ENCODE measurements at places on chromosomes 6 and 20. TPM values are rescaled to one million over a fixed set of nuclear protein-coding genes. Genes with fewer than 3 reads are reported as not detected.

Gene OVOL2
- polyA plus RNA-seq, result 4.4 TPM

Gene HLA-DQA2
- polyA plus RNA-seq, result 0.14 TPM

Gene SLC16A10
- polyA plus RNA-seq, result 5.1 TPM

Gene EYA2
- 1.5 TPM for polyA plus RNA-seq

Gene CALHM4
- not detected for polyA plus RNA-seq

Gene UBE2V1
- 59.3 TPM for polyA plus RNA-seq

Gene RTEL1
- 28.4 TPM for polyA plus RNA-seq

Gene DEFB132
- 0.02 TPM for polyA plus RNA-seq

Gene PI3
- polyA plus RNA-seq, result 0.72 TPM

GRCh38 chr6:453152-453551 lies 61.6 kb downstream of the IRF4 start:
- no peak for DNase-seq

DNA sequence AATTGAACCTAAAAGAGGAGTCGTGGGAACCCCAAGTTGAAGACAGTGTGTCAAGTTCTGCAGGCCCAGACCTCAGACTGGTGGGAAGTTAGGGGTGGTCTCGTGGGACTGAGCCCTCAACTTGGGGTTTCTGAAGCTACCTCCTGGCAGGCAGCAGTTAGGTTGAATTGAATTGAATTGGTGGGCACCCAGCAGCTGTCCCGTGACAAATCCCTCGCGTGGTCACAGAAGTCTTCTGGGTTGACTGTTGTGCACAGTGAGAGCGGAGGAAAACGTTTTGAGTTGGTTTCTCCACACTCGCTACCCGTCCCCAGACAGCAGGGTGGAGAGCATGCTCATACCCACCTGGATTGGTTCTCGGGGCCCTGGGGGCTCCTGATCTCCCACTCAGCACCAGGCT lies 12.9 kb downstream of the SLC4A11 start:
- DNase-seq, result no peak

DNA sequence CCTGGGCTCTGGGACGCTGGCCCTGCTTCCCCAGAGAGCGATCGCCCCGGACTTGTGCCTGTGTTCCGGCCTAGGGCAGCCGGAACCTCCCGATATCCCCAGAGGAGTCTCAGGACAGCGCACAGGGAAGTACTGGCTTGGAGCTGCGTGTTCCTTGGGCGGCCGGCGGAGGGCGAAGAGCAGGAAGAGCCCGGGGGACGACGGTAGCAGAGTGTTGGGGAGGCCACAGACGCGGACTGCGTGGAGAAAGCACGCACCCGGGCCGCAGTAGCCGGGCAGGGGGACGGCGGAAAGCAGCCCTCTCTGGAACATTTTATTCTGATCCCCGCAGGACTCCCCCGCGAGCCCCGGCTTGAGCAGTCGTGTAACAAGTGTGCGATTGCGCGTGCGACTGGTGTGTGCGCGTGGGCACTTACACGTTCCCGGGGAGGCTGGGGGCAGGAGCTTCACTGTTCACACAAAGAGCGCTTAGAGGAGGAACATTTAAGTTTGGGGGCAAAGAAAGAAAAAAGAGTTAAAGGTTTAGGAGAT lies 36.1 kb downstream of the NCR2 start:
- DNase-seq, result peak; percentile 68

DNA sequence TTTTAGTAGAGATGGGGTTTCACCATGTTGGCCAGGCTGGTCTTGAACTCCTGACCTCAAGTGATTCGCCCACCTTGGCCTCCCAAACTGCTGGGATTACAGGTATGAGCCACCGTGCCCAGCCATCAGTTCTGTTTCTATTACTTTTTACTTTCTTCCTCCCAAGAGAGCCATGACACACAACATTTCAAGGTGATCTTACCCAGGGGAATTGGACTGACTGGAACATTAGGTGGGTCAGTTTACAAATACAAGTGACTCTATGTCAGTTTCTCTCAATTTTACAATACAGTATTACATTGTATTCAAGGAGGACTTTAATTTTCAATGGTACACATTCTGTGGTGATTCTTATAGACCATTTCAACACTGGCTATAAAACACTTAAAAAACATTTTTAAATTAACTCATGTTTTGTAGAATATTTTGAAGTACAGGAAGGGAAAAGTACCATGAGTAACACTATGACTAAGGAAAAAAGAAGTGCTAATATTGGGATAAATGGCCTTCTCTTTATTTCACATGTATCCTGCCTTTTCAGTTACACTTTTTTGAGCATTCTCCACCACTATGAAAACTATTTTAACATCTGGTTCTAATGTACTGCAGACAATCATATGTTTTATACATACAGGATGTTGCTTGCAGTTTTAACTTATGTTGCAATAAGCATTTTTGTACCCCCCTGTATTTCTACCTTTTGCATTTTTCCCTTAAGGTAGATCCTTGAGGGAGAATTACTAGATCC lies 8.4 kb downstream of the TPBG start:
- no peak for DNase-seq

GRCh38 chr6:44655412-44656342 lies 268.2 kb downstream of the CDC5L start:
- peak; percentile 90 for DNase-seq

- DNase-seq, result no peak
These were observed 60.6 kb downstream of the COL12A1 start for GRCh38 chr6:75145211-75145610.

DNA sequence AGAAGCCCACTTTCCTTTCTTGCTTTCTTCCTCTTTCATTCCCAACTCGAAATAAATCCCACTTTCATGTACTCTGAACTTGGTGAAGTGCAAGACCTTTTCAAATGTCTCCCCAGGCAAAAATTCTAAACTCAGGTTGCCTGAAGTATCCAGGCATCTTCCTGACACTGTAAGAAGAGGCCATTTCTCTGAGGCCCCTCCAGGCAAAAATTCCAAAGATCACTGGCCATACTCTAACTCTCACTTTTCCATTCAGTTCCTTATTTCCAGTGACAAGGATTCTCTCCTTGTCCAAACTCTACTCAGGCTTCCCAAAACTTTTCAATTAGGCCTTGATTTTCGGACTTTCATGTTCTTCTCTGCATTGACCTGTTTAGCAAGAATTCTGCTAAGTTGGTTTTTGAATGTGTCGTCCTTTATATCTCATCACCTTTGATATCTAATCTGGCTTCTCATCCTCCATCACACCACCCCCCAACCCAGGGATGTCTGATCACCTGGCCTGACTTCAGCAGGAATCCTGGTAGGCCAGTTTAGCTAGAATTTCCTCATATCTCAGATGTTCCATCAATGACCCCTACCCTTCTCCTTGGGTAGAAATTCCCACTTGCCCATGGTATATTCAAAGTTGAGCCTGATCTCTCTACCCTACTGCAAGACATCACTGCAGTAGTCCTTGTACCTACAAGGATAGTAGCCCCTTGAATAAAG lies 124.9 kb downstream of the RCAN2 start:
- DNase-seq, result no peak

- DNase-seq, result no peak
These were observed 59.6 kb downstream of the TIAM2 start for GRCh38 chr6:155054491-155055250.

DNA sequence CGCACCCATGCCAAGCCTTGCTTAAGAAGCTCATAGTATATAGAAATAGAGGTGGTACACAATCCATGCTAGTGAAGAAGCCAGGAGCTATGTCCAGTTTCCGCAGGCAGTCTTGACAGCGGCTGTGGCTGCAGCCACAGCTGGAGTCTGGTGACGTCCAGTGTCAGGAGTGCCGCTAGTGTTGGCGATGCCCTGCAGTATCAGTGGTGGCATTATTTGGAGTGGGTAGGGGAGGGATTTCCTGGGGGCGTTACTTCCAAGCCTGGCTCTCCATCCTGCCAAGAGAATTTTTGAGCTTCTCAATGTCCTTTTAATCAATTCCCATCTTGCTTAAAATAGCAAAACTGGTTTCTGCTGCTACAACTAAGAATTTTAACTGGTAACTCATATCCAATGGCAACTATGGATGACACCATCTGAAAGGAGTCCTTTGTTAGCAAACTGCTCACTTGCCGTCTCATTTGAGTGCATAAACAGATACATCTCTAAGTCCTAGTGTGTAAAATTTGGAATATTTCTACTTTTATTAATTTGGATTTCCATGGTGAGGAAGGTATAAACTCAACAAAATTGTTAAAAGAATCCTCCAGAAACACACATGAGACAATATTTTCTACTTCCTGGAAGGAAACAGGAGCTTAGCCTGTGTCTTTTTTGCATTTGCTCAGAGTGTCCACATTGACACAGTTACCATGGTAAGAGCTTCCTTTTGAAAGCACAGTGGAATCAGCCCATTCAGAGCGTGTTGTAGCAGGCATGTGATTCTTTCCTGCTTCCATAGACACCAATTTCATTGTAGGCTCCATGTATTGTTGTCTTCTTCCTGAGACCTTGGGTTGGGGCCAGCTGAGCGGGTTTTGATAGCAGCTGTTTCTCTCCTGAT lies 44.6 kb upstream of the PXDC1 start:
- no peak for DNase-seq

DNA sequence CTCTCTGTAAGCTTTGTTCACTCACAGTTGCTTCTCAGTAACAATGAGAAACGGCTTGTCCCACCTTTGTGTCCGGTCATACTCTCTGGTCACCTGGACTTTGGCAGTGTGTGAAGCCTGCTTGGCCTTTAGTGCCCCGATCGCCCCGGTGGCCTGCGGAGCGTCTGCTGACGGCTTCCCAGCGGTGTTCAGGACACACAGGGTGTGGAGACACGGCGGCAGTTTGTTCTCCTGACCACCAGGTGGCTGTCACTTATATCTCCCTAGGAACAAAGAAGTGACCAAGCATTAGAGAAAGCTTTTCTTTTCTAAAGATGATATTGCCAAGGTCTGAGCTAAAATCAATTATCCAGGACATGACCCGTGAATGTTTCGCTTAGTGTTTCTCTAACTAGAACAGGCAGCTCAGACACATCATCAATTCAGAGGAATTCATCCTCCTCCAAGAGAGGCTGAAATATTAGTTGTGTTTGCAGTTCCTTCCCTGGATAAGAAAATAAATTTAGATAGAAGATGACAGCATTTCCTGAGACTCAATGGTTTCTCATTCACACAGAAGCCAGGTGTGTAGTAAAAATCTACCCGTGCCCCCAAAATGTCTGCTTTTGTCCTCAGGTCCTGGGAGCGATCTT lies 167.4 kb upstream of the THBS2 start:
- no peak for DNase-seq

GRCh38 chr20:62669249-62669648 lies 26.9 kb downstream of the SLCO4A1 start:
- no peak for DNase-seq

- DNase-seq, result no peak
These were observed 29.0 kb downstream of the CHMP4B start for GRCh38 chr20:33840160-33840559.

GRCh38 chr20:47614703-47615309 lies 113.1 kb downstream of the NCOA3 start:
- DNase-seq, result no peak

DNA sequence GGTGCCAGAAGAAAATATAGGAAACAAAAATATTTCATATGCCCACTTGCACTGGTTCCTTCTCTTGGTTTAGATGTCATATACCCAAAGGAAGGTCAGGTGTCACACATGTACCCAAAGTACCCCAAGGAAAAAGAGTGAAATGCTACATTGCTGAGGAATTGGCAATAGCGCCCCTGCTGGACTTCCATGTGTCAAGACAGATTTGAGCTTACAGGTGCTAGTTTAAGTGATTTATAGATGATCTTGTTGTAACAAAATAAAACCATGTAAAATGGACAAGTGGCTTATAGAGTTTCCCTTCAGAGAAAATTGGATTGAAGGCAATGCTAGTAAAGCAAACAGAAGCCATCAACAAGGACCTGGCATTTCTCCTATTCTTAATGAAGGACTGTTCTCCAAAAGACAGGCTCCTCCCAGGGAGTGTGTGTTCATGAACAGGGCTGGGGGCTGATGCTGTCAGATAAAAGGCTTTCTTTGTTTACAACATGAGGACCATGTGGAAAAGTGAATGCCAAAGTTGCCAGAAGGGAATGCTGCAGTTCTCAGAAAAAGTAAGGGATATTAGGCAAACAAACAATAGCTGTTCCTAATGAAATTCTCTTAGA lies 64.3 kb upstream of the PAK5 start:
- no peak for DNase-seq

- DNase-seq, result no peak
These were observed 127.0 kb upstream of the MAN1A1 start for GRCh38 chr6:119476554-119476953.

DNA sequence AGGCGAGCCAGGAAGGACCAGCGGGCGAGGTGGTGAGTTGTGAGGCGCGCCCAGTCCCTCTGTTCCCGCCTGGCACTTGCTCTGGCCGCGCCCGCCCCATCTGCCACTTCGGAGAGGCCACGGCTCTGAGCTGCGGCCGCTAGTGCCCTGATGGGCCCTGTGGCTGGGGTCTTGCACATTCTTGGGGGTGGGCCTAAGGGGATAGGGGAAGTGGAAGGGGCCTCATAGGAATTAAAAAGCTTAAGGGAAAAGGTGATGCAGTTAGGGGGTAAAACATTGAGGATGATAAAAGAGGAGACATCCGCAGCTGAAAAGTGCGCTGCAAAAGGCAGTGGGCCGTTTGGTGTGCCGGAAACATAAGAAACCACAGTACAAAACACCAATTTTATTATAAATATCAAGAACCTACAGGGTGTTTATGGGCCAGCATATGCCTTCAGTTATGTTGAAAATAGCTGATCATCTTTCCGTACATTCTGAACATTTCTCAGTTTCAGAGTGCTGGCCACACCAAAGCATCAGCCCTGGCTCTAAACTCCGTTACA lies 1.1 kb upstream of the PSMB8 start:
- DNase-seq, result no peak

- DNase-seq, result no peak
These were observed 145.1 kb upstream of the FKBP1C start for GRCh38 chr6:63066055-63066704.

DNA sequence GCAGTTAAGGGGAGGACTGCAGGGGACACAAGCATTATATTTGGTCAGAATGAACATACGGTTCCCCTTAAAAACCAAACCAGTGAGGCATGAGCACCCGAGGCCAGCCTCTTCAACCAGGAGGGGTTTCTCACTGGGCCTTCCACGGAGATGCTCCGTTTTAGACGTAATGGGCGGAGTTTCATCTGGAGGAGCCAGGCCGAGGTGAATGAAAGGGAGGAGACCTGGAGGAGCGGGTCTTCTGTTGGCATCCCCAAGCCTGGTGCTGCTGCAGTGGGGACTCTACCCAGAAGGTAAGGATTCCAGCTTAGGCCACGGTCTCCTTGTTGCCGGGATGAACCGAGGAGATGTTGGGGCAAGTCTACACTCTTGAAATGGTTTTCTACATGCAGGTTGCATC lies 47.4 kb downstream of the ADNP start:
- DNase-seq, result no peak

DNA sequence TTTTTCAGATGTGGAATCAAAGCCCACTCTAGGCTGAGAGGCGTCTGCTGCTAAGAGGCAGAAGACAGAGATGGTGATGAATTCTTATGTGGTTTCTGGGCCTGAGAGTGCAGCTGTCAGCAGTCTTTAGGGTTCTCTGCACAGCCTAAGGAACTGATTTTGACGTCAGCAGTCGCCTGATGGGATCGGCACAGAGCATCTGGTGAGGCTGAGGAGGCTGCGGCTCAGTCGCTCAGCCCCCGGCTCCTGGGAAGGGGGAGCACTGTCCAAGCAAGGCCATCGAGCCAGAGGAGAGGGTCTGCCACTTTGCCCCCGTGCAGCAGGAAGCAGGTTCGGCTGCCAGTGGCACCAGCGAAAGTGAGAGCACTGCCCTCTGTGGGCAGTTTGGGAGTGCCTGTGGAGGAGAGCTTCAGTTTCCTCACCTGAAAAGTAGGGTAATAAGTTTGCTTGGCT lies 92.5 kb downstream of the TCP11 start:
- DNase-seq, result no peak

- no peak for DNase-seq
These were observed 51.6 kb upstream of the SNAP25 start for GRCh38 chr20:10167040-10167439.

GRCh38 chr6:137227871-137228302 lies 8.7 kb upstream of the IFNGR1 start:
- no peak for DNase-seq

All from pancreas (tissue), 10 donors.